Airway epithelial cell (primary cell): ENCODE measurements at places on chromosomes 4 and X. TPM values are rescaled to one million over a fixed set of nuclear protein-coding genes. Genes with fewer than 3 reads are reported as not detected.

SLITRK4 gene
- total RNA-seq: 0.05 and 0.07 TPM in 2 replicates

SEPTIN11 gene
- total RNA-seq: 50.7 and 67.6 TPM in 2 replicates

OCIAD1 gene
- total RNA-seq: 102 and 117 TPM in 2 replicates

PSAPL1 gene
- total RNA-seq: 0.14 TPM in 2 replicates

BST1 gene
- total RNA-seq: 1.6 and 4.3 TPM in 2 replicates

ASMT gene
- not detected in 2 replicates for total RNA-seq

TMPRSS11B gene
- 0.05 and 0.99 TPM in 2 replicates for total RNA-seq

SH3RF1 gene
- total RNA-seq: 12.8 and 17.2 TPM in 2 replicates

GSTCD gene
- 11.1 and 17.9 TPM in 2 replicates for total RNA-seq

SMIM43 gene
- total RNA-seq: 0.35 TPM in 1 of 2 replicates, not detected in the other

GPR173 gene
- total RNA-seq: 0.28 TPM in 2 replicates

PCDH19 gene
- 0.05 and 0.07 TPM in 2 replicates for total RNA-seq

RHOXF2 gene
- total RNA-seq: not detected in 2 replicates

MAMLD1 gene
- 0.92 and 1.1 TPM in 2 replicates for total RNA-seq

MAEA gene
- total RNA-seq: 77.4 and 78.0 TPM in 2 replicates

SSX5 gene
- total RNA-seq: not detected in 2 replicates

FAT4 gene
- 3.2 and 3.8 TPM in 2 replicates for total RNA-seq

XAGE1A gene
- not detected in 2 replicates for total RNA-seq

GAGE12J gene
- total RNA-seq: not detected in 2 replicates

IL1RAPL1 gene
- total RNA-seq: not detected in 2 replicates

NPY2R gene
- not detected in 2 replicates for total RNA-seq
